ENCODE measurements at places on chromosomes 4 and X. TPM values are rescaled to one million over a fixed set of nuclear protein-coding genes. Genes with fewer than 3 reads are reported as not detected.
A peak's percentile ranks its signal among the peaks of the same experiment; 100 is the strongest.

Gene PFKFB1
- total RNA-seq = 0.34 TPM

GRCh38 chr4:99591757-99592156 is 17.1 kb downstream of the MTTP start:
- H3K36me3 ChIP-seq = no peaks in the 10 kb centered on the region
- H3K4me1 ChIP-seq = no peaks in the 10 kb centered on the region
- H3K27me3 ChIP-seq = no peaks in the 10 kb centered on the region
- no peak overlapping the region for H3K27ac ChIP-seq
- no peak overlapping the region for H3K4me3 ChIP-seq

- no peak overlapping the region for H3K4me3 ChIP-seq
- H3K4me1 ChIP-seq = peaks cover 4% of the 10 kb centered on the region
- no peak for DNase-seq
- no peak overlapping the region for H3K27ac ChIP-seq
These were observed 107.3 kb downstream of the ARHGAP10 start for GRCh38 chr4:147839200-147839599.

GRCh38 chr4:57147335-57148060 is 37.3 kb upstream of the IGFBP7 start:
- no peak overlapping the region for H3K27ac ChIP-seq
- no peak for DNase-seq
- H3K36me3 ChIP-seq = no peaks in the 10 kb centered on the region
- no peak overlapping the region for H3K4me3 ChIP-seq
- no peaks in the 10 kb centered on the region for H3K4me1 ChIP-seq
- no peaks in the 10 kb centered on the region for H3K27me3 ChIP-seq

GRCh38 chrX:20571611-20572010 is 304.9 kb upstream of the RPS6KA3 start:
- peak; percentile 25 for DNase-seq
- no peaks in the 10 kb centered on the region for H3K36me3 ChIP-seq
- no peaks in the 10 kb centered on the region for H3K4me1 ChIP-seq
- no peak overlapping the region for H3K27ac ChIP-seq
- H3K4me3 ChIP-seq = no peak overlapping the region

Data from lung (tissue), 17 donors.